Panc1 (cell line): ENCODE measurements at places on chromosomes 5 and 9. TPM values are rescaled to one million over a fixed set of nuclear protein-coding genes. Genes with fewer than 3 reads are reported as not detected.

The FOXD4L6 gene
- not detected for total RNA-seq

- no peak overlapping the region for H3K27ac ChIP-seq
- no peaks in the 10 kb centered on the region for H3K4me1 ChIP-seq
- no peak for DNase-seq
- H3K27me3 ChIP-seq, result no peaks in the 10 kb centered on the region
- no peaks in the 10 kb centered on the region for H3K36me3 ChIP-seq
Observed at GRCh38 chr9:132755096-132755495, 84.8 kb downstream of the GTF3C4 start.

The SPINK7 gene
- not detected for total RNA-seq

DNA sequence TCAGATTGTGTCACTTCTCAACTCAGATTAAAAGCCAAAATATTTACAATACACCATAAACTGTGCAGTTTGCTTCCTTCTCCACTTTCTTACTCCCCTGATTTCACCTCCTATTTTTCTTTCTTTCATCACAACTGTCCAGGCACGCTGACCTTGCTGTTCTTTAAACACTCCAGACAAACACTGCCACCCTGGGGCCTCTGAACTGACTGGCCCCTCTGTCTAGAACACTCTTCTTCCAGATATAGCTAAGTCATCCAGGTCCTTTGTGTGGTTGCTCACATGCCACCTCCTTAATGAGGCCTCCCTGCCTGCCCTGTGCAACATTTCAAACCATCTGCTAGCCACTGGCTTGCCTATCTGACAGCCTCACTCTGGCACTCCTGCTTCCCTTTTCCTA, 46.6 kb downstream of the ATG10 start:
- no peaks in the 10 kb centered on the region for H3K27me3 ChIP-seq
- H3K27ac ChIP-seq, result no peak overlapping the region
- no peak for DNase-seq
- no peaks in the 10 kb centered on the region for H3K4me1 ChIP-seq
- no peaks in the 10 kb centered on the region for H3K36me3 ChIP-seq

The PCDHB9 gene
- total RNA-seq, result 1.8 TPM

The SPRY4 gene
- 35.6 TPM for total RNA-seq

DNA sequence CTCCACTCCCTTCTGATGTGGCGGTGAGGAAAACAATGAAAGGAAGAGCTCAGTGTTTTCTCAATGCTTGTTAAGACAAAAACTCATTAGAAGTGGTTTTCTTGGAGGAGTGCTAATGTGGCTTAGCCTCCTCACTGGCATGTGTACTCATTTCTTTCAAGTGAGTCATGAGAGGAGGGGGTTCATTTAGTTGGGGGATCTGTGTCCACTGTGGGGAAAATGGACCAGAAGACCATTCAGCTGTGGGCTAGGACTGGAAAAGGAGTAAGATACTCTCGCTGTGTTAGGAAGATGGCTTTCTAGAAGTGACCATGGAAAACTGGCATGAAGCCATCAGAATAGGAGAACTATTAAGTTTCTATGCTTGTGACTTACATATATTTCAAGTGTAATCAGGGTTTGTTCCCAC, 23.5 kb downstream of the KLF9 start:
- H3K27me3 ChIP-seq, result no peaks in the 10 kb centered on the region
- no peak overlapping the region for H3K4me3 ChIP-seq
- no peaks in the 10 kb centered on the region for H3K4me1 ChIP-seq
- H3K36me3 ChIP-seq, result no peaks in the 10 kb centered on the region
- DNase-seq, result no peak
- H3K27ac ChIP-seq, result no peak overlapping the region

- no peaks in the 10 kb centered on the region for H3K36me3 ChIP-seq
- H3K4me3 ChIP-seq, result no peak overlapping the region
- H3K27ac ChIP-seq, result no peak overlapping the region
- no peaks in the 10 kb centered on the region for H3K4me1 ChIP-seq
- H3K27me3 ChIP-seq, result no peaks in the 10 kb centered on the region
Observed at GRCh38 chr5:22314548-22314947, 538.6 kb downstream of the CDH12 start.

- no peaks in the 10 kb centered on the region for H3K27me3 ChIP-seq
- H3K4me3 ChIP-seq, result no peak overlapping the region
Observed at GRCh38 chr5:136729901-136730355, 364.6 kb upstream of the TRPC7 start.

- H3K4me3 ChIP-seq, result no peak overlapping the region
- H3K27ac ChIP-seq, result no peak overlapping the region
- H3K27me3 ChIP-seq, result no peaks in the 10 kb centered on the region
Observed at GRCh38 chr9:91689006-91689405, 261.0 kb downstream of the ROR2 start.

DNA sequence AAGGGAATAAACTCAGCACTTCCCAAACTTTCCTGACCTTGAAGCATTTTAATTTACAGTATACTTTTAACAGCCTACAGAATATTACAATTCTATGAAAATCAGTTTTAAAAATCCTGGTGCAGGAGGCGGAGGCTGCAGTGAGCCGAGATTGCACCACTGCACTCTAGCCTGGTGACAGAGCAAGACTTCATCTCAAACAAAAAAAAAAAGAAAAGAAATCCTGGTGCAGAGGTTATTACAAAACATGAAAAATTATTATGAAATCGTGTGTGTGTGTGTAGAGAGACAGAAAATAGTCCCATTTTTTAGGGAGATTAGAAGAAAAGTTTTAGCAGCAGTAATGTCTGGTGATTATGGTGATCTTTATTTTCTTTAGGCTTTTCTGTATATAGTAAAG, 26.9 kb downstream of the GOLPH3 start:
- H3K4me3 ChIP-seq, result no peak overlapping the region
- H3K4me1 ChIP-seq, result peaks cover 13% of the 10 kb centered on the region; the same call in 1 of the 2 replicates
- no peaks in the 10 kb centered on the region for H3K27me3 ChIP-seq
- H3K27ac ChIP-seq, result no peak overlapping the region
- no peaks in the 10 kb centered on the region for H3K36me3 ChIP-seq

The TRMT10B gene
- total RNA-seq, result 9.8 TPM

The TICAM2 gene
- 1.6 TPM for total RNA-seq

- no peaks in the 10 kb centered on the region for H3K27me3 ChIP-seq
- H3K4me1 ChIP-seq, result peaks cover 38% of the 10 kb centered on the region
- H3K27ac ChIP-seq, result peak overlapping the region; percentile 9; the same call in 1 of the 2 replicates
- peaks cover 2% of the 10 kb centered on the region; the same call in 1 of the 2 replicates for H3K36me3 ChIP-seq
- DNase-seq, result no peak
Observed at GRCh38 chr9:35729700-35730485, 2.1 kb downstream of the TLN1 start.

DNA sequence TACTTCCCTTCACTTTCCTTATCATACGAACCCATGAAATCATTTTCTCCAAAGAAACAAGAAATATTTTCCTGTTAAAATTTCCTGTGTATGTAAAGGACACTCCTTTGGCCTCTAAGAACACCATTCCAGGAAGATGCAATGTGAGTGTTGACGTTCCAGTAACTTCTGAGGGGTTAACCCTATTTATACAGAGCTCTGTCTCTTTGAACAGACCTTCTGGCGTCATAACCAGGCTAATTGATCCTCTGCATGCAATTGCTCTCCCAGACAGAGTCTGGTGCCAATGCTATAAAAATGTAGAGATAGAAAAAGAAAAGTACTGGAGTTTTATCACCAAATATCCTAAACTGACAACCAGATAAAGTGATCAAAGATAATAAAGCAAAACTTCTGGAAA, 218.5 kb downstream of the TLE1 start:
- H3K27me3 ChIP-seq, result no peaks in the 10 kb centered on the region
- H3K27ac ChIP-seq, result no peak overlapping the region
- no peaks in the 10 kb centered on the region for H3K4me1 ChIP-seq
- H3K36me3 ChIP-seq, result no peaks in the 10 kb centered on the region
- no peak for DNase-seq

DNA sequence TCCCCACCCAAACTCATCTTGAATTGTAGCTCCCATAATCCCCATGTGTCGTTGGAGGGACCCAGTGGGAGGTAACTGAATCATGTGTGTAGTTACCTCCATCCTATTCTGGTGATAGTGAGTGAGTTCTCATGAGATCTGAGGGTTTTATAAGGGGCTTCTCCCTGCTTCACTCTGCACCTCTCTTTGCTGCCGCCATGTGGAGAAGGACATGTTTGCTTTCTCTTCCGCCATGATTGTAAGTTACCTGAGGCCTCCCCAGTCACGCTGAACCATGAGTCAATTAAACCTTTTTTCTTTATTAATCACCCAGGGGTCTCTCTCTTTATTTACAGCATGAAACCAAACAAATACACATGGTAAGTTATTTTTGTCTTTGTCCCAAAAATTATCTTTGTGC, 726.1 kb downstream of the CDH18 start:
- no peaks in the 10 kb centered on the region for H3K36me3 ChIP-seq
- no peaks in the 10 kb centered on the region for H3K27me3 ChIP-seq
- no peak for DNase-seq
- no peak overlapping the region for H3K4me3 ChIP-seq
- no peak overlapping the region for H3K27ac ChIP-seq

DNA sequence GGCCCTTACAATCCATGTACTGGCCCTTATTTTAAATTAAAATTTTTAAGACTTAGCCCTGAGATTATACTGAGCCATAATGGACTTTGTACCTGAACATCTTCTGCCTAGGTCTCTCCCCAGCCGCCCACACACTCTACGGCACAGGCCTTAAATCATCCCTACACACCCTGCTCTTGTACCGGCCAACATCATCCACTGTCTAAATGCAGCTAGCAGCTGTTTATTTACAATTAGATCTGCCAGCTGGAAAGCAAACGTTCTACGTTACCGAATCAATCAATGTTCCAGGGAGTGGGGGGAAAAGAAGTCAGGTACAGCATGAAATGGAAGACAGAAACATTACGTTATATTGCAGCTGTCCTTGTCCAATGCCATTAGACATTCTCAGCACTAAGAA, 88.4 kb upstream of the GRAMD2B start:
- H3K27ac ChIP-seq, result no peak overlapping the region
- no peak overlapping the region for H3K4me3 ChIP-seq
- no peaks in the 10 kb centered on the region for H3K27me3 ChIP-seq
- no peaks in the 10 kb centered on the region for H3K4me1 ChIP-seq
- no peaks in the 10 kb centered on the region for H3K36me3 ChIP-seq

GRCh38 chr9:121675969-121676822, 24.8 kb downstream of the DAB2IP start:
- no peak overlapping the region for H3K4me3 ChIP-seq
- no peaks in the 10 kb centered on the region for H3K4me1 ChIP-seq
- H3K27me3 ChIP-seq, result no peaks in the 10 kb centered on the region
- no peaks in the 10 kb centered on the region for H3K36me3 ChIP-seq
- no peak for DNase-seq

DNA sequence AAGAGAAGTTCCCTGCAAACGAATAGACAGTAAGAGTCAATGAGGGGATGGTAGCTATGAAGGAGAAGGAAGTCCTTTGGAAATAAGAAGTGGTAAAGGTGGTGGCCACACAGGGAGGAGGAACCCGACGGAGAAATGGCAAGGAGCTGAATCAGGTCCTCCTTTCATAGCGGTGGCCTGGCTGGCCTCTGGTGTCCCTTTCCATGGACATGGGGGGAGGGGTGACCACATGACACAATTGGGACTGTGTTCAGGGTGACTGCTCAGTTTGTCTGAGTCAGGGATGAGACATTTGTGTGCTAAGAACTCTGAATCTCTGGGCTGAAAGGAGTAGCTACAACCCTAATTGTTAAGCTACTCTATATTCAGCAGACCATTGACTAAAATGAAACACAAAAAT, 28.7 kb upstream of the TIMD4 start:
- no peaks in the 10 kb centered on the region for H3K36me3 ChIP-seq
- no peaks in the 10 kb centered on the region for H3K4me1 ChIP-seq
- H3K4me3 ChIP-seq, result no peak overlapping the region
- DNase-seq, result no peak
- no peak overlapping the region for H3K27ac ChIP-seq
- H3K27me3 ChIP-seq, result no peaks in the 10 kb centered on the region

The SLC6A19 gene
- total RNA-seq, result 0.23 TPM

- H3K27ac ChIP-seq, result no peak overlapping the region
- no peak overlapping the region for H3K4me3 ChIP-seq
- no peaks in the 10 kb centered on the region for H3K27me3 ChIP-seq
Observed at GRCh38 chr5:165775111-165775510, 2269.7 kb downstream of the MAT2B start.

The BOD1 gene
- total RNA-seq, result 86.1 TPM

DNA sequence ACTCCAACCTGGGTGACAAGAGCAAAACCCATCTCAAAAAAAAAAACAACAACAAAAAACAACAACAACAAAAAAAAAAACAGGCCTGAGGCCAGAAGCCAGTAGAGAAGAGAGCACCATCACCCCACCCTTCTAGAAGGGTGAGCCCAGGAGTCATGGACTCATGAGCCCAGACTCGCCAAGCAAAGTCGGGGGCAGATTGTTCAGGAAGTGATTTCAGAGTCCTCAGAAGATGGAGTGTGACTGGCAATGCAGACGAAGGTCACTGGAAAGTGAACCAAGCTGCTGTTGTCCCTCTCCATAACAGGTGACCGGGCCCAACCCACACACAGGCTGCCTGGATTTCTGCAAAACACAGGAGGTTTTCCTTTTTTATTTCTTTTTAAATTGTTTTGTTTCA, 9.0 kb upstream of the WDR38 start:
- H3K36me3 ChIP-seq, result no peaks in the 10 kb centered on the region
- no peak overlapping the region for H3K27ac ChIP-seq
- no peaks in the 10 kb centered on the region for H3K4me1 ChIP-seq
- DNase-seq, result no peak
- no peaks in the 10 kb centered on the region for H3K27me3 ChIP-seq
- H3K4me3 ChIP-seq, result no peak overlapping the region

DNA sequence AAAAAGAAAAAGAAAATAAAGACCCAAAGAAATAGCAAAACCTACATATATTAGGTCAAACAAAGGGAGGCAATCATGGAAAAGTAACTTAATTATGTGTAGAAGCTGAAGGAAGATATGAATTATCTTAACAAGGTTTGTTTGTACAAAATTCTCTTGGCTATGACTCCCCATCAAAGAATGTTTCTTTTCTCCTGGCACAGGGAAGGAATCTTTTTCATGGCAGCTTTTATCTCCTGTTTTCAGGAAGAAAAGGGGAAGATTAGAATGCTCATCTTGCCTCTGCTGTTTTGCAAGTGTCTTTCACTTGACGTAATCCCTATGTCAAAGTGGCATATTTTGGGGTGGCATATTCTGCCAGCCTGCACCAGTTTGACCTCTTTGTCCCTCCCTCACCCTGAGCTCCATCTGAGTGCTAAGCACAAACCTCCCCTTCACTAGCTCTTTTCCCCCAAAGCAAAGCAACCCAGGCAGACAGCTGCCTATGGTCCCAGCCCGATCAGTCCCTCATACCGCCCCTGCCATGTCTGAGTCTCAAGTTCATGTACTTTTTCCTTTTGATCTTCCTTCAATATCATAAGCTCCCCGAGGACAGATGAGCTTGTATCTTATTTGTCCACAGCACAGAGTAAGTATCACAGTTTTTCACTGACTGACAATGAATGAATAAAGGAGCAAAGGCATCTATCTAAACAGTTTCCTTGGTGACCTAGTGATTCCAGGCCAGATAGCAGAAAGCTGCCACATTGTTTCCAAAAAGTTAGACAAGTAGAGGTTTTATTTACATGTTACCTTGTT, 242.8 kb upstream of the ANKRD55 start:
- DNase-seq, result no peak
- 0 out of 2 replicates have a peak, but pooled peaks cover 3% of the 10 kb centered on the region for H3K27me3 ChIP-seq
- no peaks in the 10 kb centered on the region for H3K36me3 ChIP-seq
- H3K27ac ChIP-seq, result no peak overlapping the region
- no peak overlapping the region for H3K4me3 ChIP-seq

- H3K4me3 ChIP-seq, result no peak overlapping the region
- H3K27me3 ChIP-seq, result no peaks in the 10 kb centered on the region
- H3K36me3 ChIP-seq, result no peaks in the 10 kb centered on the region
- no peaks in the 10 kb centered on the region for H3K4me1 ChIP-seq
- no peak overlapping the region for H3K27ac ChIP-seq
Observed at GRCh38 chr9:3696368-3696767, 170.6 kb upstream of the RFX3 start.

The HK3 gene
- total RNA-seq, result not detected
